Natural killer cell treated with Interleukin-12 subunit alpha and Interleukin-12 subunit beta and Interleukin-15 and Interleukin-18, amount 100 ng/mL, for 72 hours (primary cell): ENCODE measurements at places on chromosomes 5 and 9. TPM values are rescaled to one million over a fixed set of nuclear protein-coding genes. Genes with fewer than 3 reads are reported as not detected.

CCIN gene
- total RNA-seq: 0.19 TPM

ASS1 gene
- total RNA-seq: not detected

AOPEP gene
- total RNA-seq: 27.3 TPM

TMEM174 gene
- total RNA-seq: not detected

PCDHB10 gene
- not detected for total RNA-seq

FGD3 gene
- total RNA-seq: 42.0 TPM

C5orf24 gene
- total RNA-seq: 33.3 TPM

PKD2L2 gene
- total RNA-seq: not detected

GRCh38 chr5:66959653-66960052 is 236.9 kb downstream of the CD180 start:
- no peaks in the 10 kb centered on the region for H3K4me1 ChIP-seq
- H3K4me3 ChIP-seq: no peak overlapping the region
- peaks cover 8% of the 10 kb centered on the region for H3K27me3 ChIP-seq
- H3K36me3 ChIP-seq: no peaks in the 10 kb centered on the region

DNA sequence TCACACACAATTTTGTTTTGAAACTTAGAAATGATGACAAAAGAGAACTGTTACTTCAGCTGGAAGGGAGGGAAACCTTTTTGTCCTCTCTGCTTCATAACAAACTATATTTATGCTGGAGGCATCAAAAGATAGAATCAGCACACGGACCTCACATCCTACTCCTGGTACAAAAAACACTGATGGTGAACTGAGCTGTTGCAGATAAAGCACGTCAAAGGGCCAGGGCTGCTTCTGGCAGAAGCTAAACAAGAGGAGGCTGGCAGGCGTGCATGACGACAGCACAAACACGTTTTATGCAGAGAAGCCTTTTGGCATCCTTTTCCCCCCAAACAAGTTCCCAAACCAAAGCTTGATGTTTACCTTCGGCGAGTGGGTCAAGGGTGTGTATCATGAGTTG is 169.6 kb downstream of the SLC24A2 start:
- DNase-seq: no peak
- no peak overlapping the region for H3K27ac ChIP-seq
- H3K27me3 ChIP-seq: peaks cover 8% of the 10 kb centered on the region
- H3K36me3 ChIP-seq: no peaks in the 10 kb centered on the region
- no peak overlapping the region for H3K4me3 ChIP-seq
- no peaks in the 10 kb centered on the region for H3K4me1 ChIP-seq

GRCh38 chr5:137145721-137146120 is 353.4 kb downstream of the SPOCK1 start:
- H3K27me3 ChIP-seq: peaks cover 12% of the 10 kb centered on the region
- no peak for DNase-seq
- H3K4me3 ChIP-seq: no peak overlapping the region
- no peaks in the 10 kb centered on the region for H3K36me3 ChIP-seq
- H3K27ac ChIP-seq: no peak overlapping the region
- H3K4me1 ChIP-seq: no peaks in the 10 kb centered on the region

DNA sequence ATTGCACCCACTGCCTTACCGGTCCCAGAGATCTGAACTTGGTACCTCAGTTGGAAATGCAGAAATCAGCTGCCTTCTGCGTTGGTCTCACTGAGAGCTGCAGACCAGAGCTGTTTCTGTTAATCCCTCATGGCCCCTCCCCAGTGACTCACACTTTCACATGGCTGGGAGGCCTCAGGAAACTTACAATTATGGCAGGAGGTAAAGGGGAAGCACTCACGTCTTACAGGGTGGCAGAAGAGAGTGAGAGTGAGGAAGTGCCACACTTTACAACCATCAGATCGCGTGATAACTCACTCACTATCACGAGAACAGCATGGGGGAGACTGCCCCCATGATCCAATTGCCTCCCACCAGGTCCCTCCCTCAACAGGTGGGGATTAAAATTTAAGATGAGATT is 648.5 kb downstream of the MTRR start:
- H3K27me3 ChIP-seq: no peaks in the 10 kb centered on the region
- no peaks in the 10 kb centered on the region for H3K4me1 ChIP-seq
- H3K27ac ChIP-seq: no peak overlapping the region
- H3K4me3 ChIP-seq: no peak overlapping the region

DNA sequence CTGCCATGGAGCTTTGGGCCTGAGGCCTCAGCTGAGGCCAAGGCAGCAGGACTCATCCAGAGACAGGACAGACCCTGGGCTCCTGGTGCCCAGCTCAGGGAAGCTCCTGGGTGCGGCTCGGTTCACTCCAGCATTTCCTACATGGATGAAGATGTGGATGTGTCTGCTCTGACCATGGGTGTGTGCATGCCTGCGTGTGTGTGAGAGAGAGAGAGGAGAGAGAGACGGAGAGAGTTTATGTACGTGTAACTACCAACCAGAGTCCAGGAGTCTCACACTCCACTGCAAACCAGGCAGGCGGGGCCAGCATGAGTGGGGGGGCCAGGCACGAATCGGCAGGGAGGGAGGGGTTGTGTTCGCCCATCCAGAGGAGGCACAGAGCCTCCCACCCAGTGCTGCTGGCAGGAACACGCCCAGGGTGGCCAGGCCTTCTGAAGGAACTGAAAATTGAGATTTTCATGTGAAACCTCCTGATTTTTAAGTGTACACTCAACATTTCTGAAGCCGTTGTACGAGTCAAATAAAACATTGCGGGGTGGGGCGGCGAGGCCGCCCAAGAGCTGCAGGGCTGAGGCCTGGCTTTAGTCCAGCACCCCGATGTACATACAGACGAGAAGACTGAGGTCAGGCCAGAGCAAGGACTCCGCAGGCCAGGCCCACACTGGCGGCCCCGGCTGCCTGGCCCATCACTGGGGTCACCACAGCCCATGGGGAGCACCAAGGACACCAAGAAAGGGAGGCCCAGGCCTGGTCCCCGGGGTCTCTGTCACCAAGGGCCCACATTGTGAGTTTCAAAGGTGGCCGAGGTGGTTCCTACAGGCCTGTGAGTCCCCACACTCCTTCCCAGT is 88.7 kb downstream of the ADAMTS2 start:
- H3K4me3 ChIP-seq: no peak overlapping the region
- peaks cover 24% of the 10 kb centered on the region for H3K27me3 ChIP-seq
- no peak overlapping the region for H3K27ac ChIP-seq
- H3K4me1 ChIP-seq: no peaks in the 10 kb centered on the region
- H3K36me3 ChIP-seq: no peaks in the 10 kb centered on the region

DNA sequence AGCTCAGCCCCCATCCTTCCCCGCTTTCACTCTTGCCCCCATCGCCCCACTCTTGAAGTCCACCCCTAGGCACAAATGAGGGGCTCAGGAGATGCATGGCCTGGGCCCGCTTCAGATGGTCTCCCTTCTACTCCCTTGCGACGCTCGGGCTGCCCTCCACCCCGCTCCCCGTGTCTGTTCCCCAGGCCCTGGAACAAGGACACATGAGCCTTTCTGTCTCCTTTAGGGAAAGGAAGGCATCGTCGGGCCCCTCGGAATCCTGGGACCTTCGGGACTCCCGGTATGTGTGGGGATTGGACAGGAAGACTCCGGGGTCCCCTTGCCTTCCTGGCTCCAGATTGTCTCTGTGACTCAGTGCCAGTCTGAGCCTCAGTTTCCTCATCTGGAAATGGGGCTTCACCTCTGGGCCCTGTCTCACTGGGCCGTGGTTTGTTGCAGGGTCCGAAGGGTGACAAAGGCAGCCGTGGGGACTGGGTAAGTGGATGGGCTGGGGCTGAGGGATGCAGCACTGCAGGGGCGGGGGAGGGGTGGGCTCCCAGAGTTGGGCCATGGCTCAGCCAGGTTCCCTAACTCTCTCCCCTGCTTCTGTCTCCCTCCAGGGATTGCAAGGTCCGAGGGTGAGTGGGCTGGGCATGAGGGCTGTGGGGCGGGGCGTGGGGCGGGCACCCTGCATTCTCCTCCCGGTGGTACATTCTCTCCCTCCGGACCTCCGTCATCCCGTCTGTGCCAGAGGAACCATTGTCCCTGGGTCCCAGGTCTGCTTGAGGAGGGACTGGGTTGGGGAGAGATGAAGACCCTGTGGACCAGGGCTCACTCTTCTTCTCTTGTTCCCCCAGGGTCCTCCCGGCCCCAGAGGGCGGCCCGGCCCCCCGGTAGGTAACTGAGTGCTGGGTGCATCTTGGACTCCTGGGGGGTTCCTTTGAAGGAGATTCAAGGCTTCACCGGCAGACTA is 21.8 kb upstream of the ORM1 start:
- no peak for DNase-seq
- no peak overlapping the region for H3K4me3 ChIP-seq
- no peaks in the 10 kb centered on the region for H3K4me1 ChIP-seq
- no peak overlapping the region for H3K27ac ChIP-seq
- H3K36me3 ChIP-seq: peaks cover 1% of the 10 kb centered on the region
- H3K27me3 ChIP-seq: no peaks in the 10 kb centered on the region

GRCh38 chr5:143870871-143871632 is 59.1 kb downstream of the HMHB1 start:
- peaks cover 11% of the 10 kb centered on the region for H3K27me3 ChIP-seq
- no peaks in the 10 kb centered on the region for H3K4me1 ChIP-seq

DNA sequence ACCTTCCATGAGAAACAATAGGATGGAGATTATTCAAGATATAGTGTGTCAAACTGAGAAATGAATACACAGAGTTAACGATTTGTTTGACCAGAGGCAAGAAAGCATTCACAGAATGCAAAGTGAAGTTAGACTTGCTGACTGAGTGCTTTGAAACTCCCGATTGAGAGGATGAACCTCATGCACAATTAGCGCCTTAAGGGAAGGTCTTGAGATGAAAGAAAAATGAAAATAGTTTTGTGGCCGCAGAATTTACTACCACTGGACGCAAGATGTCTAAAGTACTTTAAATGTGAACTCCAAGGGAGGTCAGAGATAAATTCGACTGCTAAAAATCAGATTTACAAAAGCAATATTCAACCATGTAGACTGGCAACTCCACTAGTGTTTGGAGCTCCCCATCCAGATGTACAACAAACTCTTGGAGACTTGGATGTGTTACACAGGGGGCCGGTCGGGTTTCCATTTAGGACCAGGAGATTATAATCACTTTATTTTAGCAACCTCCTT is 707 bp upstream of the RIMOC1 start:
- H3K27me3 ChIP-seq: no peaks in the 10 kb centered on the region
- no peak for DNase-seq
- peaks cover 36% of the 10 kb centered on the region for H3K4me1 ChIP-seq
- peak overlapping the region; percentile 98 for H3K27ac ChIP-seq

DNA sequence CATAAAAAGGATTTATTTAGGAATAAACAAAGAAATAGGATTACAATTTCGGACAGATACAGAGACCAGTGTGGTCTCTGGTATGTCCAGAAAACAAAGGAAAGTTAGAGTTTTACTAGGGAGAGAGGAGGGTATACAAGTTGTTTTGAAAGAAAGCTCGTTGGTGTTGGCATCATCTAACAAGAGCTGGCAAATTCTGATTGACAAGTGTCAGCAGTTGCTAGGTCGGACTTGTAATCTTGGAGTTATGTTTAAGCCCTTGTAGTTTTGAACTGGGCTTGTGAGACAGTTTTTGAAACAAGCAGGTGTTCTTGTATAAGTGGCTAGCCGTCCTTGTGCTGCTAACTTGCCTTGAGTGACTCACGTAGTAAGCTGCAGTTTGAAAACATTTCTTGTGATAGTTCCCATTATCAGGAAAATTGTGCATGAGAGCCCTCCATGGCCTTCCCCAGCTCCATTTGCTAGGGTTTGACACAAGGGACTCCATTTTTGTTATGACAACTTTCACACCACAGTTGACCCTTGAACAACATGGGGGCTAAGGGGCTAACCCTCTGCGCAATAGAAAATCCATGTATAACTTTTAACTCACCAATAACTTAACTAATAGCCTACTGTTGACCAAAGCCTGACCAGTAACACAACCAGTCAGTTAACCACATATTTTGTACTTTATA is 48.1 kb downstream of the ZNF622 start:
- no peak for DNase-seq
- H3K36me3 ChIP-seq: no peaks in the 10 kb centered on the region
